HS-27A (cell line): ENCODE measurements at places on chromosomes 12 and 14.

DNA sequence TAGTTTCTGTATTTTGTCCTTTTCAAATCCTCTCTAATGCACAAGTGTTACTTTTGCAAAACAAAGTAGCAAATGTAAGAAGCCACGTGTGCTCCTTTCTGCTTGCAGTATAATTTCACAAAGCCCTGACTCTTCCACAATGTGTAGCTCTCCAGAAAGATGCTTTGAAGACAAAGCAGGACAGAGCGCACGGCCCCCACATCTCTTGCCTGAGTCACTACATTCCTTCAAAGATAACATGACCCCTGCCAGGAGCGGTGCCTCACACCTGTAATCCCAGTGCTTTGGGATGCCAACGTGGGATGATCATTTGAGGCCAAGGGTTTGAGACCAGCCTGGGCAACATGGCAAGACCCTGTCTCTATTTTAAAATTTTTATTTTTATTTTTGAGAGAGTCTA, 40.5 kb downstream of the JAG2 start:
- DNase-seq: no peak

DNA sequence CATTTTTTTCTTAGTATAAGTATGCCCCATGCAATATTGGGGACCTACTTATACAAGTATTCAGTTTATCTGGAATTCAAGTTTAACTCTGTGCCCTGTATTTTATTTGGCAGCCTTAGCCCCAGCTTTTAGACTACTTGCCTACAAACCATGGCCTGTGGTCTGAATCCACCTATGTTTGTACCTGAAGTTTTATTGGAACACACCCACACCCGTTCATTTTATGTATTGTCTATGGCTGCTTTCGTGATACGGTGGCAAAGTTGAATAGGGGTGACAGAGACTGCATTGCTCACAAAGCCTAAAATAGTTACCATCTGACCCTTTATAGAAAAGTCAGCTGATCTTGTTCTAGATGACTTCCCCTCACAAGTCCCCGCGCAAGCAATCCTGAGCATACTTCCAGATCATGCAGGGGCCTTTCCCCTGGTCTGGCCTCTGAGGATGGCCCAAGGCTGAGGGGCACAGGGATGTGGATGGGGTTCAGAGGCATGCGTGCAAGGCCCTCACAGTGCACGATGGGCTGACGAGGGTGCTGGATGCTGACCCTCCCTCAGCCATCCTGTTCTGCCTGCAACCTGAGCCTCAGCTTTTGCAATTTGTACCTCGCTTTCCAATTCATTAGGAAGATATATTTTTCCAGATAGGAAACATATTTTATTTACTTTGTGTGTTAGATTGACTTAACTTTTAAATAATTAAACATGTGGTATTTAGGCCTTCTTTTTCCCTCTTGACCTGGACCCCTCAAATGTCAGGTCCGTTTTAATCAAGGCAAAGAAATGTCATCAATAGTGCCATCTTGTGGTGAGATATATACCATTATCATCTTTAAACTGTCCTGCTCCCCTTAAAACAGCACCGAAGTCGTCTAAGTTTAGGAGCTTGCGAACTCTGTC, 527.3 kb upstream of the CCDC196 start:
- DNase-seq: no peak

DNA sequence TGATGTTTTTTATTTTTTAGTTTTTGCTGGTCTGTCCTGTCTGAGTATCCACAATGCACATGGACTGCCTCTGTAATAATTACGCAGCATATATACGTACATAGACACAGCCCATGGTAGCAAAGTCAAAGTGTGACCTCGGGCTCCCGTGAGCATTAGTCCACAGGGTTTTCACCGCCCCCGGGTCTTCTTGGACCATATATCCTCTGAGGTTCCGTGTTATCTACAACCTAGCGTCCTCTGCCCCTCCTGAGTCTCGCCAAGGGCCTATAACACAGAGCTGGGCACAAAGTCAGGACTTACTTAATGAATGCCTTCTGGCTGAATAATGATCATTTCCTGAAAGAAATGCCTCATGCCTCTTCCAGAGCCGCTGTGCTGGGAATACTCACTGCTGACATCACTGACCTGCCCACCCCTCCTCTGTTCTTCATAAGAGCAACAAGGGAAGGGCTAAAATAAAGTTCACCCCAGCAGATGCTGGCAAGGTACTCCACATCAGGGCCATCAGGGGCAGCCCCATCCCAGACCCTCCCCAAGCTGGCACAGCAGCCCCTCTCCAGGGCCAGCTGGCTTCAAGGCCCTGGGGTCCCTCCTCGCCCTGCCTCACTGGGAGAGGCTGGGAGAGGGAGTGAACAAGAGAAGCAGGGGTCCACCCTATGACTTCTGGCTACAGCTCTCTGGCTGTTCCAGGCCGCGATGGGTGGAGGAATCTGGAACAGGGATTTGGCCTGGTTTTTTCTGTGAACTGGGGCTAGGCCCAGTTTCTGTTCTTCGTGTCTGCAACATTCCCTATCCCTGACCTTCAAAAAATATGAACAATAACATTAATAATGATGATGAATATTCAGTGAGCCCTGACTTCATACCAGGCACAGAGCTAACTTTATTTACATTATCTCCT, 7.9 kb downstream of the HDAC7 start:
- DNase-seq: no peak

DNA sequence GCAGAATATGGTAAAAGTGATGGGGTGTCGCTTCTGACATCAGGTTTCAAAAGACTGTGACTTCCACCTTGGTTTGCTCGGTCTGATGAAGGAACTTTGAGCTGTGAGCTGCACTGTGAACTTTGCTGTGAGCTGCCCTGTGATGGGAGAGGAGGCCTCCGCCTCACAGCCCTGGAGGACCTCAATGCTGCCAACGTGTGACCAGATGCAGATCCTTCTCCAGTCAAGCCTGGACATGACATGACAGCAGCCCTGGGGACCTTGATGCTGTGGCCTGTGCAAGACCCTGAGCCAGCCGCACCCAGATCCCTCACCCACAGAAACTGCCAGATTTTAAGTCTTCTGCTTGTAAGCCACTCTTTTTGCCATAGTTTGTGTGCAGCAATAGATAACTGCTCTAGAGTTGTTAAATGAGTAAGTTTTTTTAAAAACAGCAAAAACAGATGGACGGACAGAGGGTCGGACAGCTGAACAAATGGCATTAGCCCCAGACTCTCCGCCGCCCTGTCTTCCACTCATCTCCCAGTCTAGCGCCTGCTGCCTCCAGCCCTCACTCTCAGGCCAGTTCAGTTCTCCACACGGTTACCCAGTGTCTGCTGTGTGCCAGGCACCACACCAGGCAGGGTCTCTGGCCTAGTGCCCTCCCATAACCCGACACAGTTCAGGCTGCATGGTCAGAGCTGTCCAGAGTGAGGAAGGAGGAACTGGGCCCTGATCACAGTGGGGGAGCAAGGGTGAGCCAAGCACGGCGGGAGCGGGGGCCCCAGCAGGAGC, 13.1 kb upstream of the LRTM2 start:
- no peak for DNase-seq

GRCh38 chr14:49971156-49972130, 78.6 kb downstream of the ARF6 start:
- DNase-seq: no peak

GRCh38 chr14:58964598-58964928, 223.9 kb upstream of the DAAM1 start:
- no peak for DNase-seq

DNA sequence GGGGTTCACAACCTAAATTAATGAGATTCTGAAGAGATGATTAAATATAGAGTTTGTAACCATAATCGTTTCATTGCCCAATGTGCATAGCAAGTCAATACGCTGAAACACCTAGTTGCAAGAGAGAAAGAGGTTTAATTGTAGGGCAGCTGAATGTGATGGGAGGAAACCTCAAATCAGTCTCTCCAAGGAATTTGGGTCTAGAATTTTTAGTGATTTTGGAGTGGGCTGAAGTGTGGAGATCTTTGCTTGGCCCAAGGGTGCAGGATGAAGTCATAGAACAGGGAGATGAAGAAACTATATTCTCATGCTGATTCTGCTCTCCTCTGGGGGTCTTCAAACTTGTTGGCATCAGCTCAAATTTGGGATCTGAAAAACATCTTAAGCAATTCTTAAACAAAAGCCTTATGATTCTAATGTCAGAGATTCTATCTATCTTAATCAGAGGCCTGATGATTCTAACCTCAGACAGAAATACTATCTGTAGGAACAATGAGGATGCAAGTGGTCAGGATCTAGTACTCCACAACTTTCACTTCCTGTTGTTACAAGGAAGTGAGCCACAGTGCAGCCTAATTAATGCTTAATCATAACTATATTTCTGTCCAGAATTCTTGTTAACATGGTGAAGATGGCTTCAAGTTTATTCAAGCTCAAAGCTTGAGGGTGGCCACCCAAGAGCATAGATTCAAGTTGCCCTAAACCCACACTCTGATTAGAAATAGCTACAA, 80.2 kb upstream of the FUT8 start:
- no peak for DNase-seq

- no peak for DNase-seq
Observed at GRCh38 chr14:102442241-102443211, 67.0 kb downstream of the ANKRD9 start.

- DNase-seq: no peak
Observed at GRCh38 chr14:49997991-49998390, 105.1 kb downstream of the ARF6 start.

DNA sequence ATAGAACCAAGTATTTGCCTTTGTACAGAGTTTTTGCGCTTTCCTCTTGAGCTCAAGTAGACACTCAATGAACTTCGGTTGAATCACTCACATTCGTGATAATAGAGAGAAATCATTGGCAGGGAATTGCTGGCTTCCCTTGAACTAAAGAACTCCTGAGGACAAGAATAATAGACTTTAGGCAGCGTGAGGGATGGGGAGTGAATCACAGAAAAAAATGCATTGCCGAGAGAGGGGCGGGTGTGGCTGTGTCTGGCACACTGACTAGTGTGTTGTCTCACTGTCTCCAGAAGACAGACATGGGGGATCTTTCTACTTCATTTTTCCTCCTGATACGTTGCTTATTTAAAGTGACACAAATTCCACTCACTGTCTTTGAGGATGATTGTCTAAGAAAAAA, 805.2 kb downstream of the BCL11B start:
- DNase-seq: no peak

DNA sequence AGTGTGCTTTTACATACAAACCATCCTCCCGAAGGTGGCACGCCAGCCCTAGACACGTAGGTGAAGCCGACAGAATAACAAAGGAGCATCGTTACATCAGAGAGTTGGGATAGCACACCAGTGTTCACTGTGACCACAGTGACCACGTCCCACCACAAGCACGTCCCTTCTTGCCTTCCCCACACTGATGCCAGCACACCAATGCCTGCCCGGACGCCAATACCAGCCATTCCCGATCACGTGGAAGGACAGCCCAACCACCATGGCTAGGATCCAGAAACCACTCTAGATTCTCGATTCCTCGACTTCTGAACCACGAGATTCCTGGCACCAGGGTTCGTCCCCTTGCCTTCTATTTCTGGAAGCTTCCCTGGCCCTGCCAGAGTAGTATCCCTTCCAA, 48.0 kb upstream of the GPR68 start:
- DNase-seq: no peak

- no peak for DNase-seq
Observed at GRCh38 chr14:59146484-59146883, 42.0 kb upstream of the DAAM1 start.

- no peak for DNase-seq
Observed at GRCh38 chr12:5033883-5034282, 9.8 kb upstream of the KCNA5 start.

- no peak for DNase-seq
Observed at GRCh38 chr12:119334430-119335170, at the start of gene CCDC60. Gene CCDC60, plus strand, starts transcription at chr12:119334729. Its CDS starts 448 bp downstream, at chr12:119335177.

- DNase-seq: no peak
Observed at GRCh38 chr12:2092890-2093289, 40.1 kb downstream of the CACNA1C start.

- no peak for DNase-seq
Observed at GRCh38 chr14:24508155-24508840, at the start of gene CMA1. Gene CMA1, minus strand, starts transcription at chr14:24508265. Its CDS starts 30 bp downstream, at chr14:24508235.

DNA sequence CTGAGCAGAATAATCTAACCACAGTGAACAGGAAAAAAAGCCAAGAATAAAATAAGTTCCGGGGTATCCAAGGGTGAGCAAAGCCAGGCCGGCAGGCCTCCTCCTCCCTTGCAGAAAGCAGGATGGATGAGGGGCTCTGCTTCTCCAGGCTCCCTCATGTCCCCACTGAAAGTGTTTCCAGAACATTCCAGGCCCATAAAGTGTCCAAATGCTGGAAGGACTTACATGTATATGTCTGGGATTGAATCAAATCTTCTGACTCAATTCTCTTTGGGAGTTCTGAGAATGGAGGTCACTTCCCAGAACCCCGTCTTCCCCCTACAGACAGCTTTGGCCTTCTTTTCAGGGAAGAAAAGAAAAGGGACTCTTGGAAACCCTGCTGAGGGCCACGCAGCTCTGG, 25.0 kb upstream of the BDKRB1 start:
- DNase-seq: no peak

DNA sequence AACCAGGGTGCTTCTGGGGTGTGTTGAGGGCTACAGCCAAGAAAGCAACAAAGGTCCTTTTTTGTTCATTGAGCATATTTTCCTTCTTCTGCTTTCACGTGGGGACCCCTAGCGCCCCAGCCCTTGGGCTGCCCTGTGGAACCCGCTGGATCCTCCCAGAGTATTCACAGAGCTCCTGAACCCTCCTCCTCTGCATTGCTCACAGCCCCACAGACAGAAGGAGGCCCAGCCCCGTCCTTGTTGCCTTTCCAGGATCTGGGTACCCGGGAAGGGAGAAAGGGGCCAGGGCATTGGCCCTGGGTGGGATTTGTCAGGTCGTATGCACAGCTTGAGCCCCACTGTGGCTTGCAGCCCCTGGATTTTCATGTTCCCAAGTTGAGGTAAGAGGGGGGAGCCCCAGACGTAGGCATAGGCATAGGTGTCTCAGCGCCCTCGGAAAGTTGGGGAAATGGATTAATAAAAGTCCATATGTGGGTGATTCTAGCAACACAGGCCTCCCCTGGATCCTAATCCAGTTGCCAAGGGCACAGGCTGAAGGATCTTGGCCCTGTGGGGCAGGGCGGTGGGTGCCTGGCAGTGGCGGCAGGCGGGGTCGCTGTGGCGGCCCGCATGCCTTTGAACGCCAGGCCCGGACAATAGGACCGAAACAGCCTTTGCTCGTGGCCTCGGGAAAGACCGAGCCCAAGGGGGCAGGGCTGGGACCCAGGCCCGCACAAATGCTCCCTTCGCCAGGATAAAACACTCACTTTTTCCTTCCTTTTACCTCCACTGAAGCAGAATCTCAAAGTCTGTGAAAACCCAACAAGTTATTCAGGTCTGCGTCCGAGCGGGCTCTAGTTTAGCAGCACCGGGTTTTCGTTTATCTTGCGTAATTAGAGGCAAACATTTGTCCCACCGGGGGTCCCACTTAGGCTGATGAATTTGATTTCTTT, 3.0 kb upstream of the HOXC10 start:
- no peak for DNase-seq
